Fibroblast of skin of left quadriceps (primary cell): ENCODE measurements at places on chromosomes 11 and 22.

GRCh38 chr22:38728871-38729796 is 23.4 kb downstream of the GTPBP1 start:
- no peak for DNase-seq

GRCh38 chr11:11866203-11866602 is 24.4 kb downstream of the USP47 start:
- DNase-seq, result no peak

DNA sequence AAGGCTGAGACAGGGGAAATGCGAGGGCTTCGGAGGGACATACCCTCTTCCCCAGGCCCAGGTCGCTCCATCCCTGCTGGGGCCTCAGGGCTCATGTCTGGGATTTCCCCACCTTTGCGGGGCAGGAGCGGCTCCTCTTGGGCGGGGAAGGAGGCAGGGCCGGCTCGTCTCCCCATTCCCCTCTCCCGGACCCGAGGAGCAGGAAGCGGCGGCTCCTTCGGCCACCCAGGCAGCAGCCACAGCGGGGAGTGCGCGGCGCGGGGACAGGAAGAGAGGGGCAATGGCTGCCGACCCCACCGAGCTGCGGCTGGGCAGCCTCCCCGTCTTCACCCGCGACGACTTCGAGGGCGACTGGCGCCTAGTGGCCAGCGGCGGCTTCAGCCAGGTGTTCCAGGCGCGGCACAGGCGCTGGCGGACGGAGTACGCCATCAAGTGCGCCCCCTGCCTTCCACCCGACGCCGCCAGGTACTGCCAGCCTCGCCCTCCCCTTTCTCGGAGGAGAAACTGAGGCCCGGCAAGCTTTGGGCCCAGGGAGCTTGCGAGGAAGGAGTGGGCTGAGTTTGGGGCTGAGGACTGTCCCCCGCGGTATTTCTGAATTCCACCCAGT is at the start of gene ANKK1:
Gene ANKK1 (plus strand): TSS at position 175 of the 607 bp plus-strand sequence. CDS start 106 bp downstream, at position 281.
- no peak for DNase-seq

GRCh38 chr11:33891714-33892327 is at the start of gene LMO2:
Gene LMO2, minus strand, starts transcription at chr11:33892076. Its CDS starts 22,360 bp downstream, at chr11:33869716.
- DNase-seq, result no peak

GRCh38 chr11:83574519-83574918 is 288.4 kb upstream of the CCDC90B start:
- DNase-seq, result no peak
